ENCODE measurements at places on chromosomes 2 and 18. TPM values are rescaled to one million over a fixed set of nuclear protein-coding genes. Genes with fewer than 3 reads are reported as not detected.

PPIL3 gene
- 64.4 TPM for total RNA-seq

STARD6 gene
- 0.11 TPM for total RNA-seq

SERPINB10 gene
- 1.5 TPM for total RNA-seq

GRHL1 gene
- total RNA-seq = 2.2 TPM

KCNJ13 gene
- not detected for total RNA-seq

GPR55 gene
- total RNA-seq = not detected

HDHD2 gene
- 22.9 TPM for total RNA-seq

DNA sequence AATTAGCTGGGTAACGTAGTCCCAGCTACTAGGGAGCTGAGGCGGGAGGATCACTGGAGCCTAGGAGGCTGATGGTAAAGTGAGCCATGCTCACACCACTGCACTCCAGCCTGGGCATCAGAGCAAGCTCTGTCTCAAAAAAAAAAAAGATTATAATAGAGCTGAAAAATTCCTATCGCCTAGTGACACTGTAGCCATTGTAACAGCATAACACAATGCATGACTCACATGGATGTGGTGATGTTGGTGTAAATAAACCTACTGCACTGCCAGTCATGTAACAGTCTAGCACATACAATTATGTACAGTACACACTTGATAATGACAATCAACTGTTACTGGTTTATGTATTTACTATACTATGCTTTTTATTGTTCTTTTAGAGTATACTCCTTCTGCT lies 39.6 kb downstream of the MGAT4A start:
- DNase-seq = peak; percentile 35

GRCh38 chr2:42012137-42012536 lies 35.7 kb upstream of the PKDCC start:
- DNase-seq = no peak

DNA sequence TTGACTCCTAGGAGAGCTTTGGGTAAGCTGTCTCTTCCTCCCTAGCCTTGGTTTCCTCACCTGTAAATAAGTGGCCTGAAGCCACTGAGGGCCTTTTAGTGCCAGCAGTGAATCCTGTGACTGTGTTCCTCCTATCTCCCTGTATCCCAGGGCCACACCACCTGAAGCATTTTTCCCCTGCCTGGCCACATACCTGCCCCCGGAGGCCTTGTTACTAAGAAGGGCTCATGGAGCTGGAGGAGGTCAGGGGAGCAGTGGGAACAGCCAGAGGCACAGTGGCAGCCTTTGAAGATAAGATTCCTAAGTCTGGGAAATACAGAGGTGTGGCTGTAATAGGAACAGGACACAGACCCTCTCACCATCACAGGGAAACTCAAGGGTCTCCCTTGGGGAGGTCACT lies 162.4 kb downstream of the SMAD7 start:
- DNase-seq = no peak

- DNase-seq = peak; percentile 87
Observed at GRCh38 chr2:64876137-64876647, 113.0 kb upstream of the SLC1A4 start.

DNA sequence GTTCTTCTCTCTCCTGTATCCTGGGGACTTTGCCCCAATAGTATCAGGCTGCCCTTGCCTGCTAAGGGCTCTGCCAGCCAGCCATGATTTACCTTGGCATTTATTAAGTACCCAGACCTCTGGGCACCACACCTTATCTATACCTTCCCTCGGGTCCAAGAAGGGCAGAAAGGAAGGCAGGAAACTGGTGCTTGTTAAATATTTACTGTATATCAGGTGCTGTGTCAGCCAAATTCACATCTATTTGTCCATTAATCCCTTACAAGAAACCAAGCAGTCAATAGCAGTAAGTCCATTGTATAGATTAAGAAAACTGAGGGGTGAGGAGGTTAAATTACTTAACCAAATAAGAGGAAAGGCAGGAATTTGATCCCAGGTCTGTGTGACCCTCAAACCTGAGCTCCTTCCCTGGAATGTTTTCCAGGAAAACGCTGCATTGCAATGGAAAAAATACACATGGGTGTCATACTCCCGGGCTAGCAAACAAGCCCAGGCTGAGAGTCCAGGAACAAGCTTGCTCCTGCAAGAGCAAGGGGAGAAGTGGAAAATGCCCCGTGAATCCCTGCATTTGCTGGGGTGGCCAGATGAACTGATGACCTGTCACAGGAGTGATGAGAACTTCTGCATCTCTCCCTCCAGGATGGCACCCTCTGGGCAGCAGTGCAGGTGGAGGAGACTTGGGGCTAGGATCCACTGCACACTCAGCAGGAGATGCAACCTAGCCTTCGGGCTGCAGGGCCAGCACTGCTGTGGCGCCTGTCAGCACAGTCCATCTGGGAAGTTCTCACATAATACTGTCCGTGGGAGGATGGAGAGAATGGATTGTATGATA lies 30.4 kb downstream of the CIB4 start:
- no peak for DNase-seq

GRCh38 chr2:112305132-112305531 lies 29.7 kb downstream of the ZC3H6 start:
- DNase-seq = no peak

DNA sequence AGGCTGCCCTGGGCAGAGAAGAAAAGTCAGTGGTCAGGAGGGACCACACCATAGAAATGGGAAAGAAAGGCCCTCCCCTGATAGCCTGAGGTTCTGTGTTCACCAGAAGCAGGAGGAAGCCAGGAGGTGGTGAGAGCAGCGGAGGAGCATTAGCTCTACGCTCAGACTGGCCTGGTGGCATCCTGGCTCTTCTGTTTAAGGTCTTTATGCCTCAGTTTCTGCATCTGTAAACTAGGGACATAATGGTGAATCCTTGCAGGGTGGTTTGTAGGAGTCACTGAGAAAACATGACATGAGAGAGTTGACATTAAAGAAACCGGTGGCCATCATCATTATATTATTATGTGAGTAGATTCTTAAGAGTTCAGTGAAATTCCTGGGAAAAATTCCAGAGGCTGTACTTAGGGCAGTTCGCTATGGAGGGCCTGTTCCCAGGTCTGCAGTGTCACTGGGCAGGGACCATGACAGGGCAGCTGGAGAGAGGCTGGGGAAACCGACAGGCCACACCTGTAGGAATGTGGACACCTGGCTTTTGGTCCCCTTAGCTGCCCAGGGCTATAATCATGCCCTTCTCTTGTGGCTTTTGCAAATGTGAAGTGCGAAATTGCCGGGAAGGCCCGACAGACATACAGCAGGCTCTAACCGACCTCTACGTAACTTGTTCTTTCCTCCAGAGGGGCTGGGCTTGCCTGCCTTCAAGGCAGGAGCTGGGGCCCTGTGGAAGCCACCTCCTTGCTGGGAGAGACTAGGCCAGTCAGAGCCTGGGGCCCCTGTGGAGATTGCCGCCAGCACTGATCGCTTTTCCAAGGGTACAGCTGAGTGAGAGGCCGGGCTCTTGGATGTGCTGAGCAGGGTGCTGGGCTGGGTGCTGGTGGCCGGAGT lies 31.0 kb downstream of the GLI2 start:
- no peak for DNase-seq

- no peak for DNase-seq
Observed at GRCh38 chr2:102385522-102385921, 29.9 kb downstream of the IL18R1 start.

GRCh38 chr18:50706199-50706598 lies 113.6 kb downstream of the MRO start:
- DNase-seq = no peak

DNA sequence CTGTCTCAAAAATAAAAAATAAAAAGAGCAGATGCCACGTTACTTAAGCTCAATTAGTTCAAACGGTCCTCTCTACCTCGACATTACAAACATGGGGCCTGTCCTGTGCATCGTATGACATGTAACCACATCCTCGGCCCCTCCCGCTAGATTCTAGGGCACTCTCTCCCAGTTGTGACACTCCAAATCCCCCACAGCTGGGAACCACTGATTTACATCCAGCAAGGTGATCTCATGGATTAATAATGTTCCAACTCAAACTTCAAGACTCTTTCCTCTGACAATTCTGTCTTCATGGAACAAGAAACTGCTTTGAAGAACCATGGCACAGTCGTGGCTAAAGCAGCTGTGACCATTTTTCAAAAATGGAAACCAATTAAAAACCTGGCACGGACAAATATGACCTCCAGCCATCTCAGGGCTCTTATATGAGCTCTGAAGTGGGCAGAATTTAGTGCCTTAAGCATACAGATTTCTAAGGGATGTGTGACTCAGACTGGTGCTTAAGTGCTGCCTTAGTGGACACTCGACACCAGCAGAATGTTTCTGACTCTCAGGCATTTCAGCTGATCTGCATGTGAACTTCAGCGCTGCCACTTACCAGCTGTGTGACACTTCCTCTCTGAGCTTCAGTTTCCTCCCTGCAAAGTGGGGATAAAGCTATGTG lies 31.7 kb upstream of the ASAP2 start:
- peak; percentile 93 for DNase-seq

- DNase-seq = peak; percentile 99
Observed at GRCh38 chr2:132415915-132416722, 486 bp upstream of the GPR39 start.

DNA sequence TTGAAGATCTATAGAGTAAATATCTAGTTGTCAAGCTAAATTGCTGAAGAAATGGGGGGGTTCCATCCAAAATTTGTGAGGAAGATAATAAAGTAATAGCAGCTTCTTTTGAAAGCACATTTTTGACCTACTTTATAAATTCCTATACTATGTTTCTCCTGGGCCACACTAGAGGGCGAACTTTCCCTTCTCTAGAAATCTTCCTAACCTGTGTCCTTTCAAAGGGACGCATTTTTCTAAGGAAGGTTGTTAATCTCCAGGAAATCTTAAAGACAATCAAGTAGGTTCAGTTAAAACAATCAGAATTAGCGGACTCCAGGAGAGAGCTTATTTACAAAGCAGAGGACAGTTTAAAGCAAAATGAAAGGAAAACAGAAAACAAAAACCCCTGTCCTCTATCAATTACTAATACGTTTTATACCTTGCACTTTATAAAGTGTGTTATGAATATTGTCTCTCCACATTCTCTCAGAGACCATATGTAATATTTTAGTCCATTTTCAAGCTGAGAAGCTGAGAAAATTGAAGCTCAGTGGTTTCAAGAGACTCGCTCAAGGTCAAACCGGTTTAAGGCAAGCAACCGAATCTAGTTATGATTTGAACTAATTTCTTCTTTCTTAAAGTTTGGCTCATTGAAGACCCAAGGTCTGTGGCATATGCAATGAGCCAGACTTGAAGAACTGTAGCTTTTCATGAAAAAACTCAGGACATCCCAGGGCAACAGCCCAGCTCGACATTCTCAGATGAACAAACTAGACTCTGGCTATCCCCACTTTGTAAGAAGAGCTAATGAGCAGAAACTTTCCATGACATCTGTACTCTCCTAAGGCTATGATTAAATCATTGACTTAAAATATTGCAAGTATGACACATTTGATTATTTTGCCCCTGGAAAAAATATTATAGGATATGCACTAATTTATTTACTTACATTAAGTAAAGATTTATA lies 273.6 kb downstream of the PAX3 start:
- peak; percentile 46 for DNase-seq

DNA sequence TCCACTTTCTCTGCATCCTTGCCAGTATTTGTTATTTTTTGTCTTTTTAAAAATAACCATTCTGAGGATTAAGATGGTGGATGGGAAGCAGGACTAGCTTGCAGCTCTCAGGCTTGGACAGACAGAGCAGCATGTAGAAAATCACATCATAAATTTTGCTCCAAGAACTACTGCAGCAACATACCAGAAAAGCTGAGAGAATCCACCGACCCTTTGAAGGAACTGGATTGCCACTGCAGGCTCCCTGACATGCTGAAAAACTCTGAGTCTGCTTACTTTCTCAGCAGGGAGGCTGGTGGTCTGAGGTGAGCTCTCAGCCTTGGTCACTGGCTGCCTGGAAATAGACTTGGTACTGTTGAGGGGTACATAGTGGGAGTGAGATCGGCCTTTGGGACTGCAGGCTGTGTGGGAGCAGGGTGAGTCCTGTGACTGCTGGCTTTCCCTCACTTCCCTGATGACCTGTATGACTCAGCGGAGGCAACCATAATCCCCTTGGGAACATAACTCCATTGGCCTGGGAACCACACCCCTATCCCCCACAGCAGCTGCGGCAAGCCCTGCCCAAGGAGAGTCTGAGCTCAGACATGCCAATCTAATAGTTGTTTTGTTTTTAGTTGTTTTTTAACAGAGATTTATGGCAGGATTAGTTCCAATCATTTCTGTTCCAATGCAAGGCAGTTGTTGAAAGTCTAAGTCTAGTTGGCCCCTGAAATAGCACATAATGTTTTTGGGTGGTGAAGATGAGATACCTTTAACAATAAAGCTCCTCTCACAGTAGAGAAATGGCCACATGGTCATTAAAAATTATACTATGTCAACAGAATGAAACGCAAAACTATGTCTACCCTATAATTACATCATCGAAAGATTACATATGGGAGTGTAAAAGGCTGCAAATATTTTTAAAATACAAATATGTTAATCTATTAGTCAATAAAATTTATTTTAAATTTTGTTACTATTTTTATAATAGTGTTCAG lies 414.2 kb upstream of the CHAC2 start:
- peak; percentile 42 for DNase-seq

DNA sequence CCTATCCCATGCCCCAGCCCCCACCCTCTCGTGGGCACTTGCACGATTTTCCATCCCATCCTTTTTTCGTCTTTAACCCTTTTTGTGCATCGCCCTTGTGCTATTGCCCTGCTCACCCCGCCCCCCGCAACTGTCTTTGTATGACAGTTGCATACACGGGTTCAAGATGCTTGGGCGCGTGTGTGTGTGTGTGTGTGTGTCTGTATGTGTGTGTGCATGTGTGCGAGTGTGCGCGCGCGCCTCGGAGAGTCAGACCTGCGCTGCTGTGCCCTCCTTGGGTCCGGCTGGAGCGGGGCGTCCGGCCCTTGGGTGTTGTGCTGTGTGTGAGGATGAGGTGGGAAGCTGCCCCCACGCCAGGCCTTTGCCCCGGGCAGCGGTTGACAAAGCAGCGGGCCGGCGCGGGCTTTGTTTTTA lies 230.7 kb downstream of the HAUS1 start:
- DNase-seq = peak; percentile 34

Measured in Daoy (cell line).